Activated CD4-positive, alpha-beta T cell treated with anti-CD3 and anti-CD28 coated beads, Interleukin-2, Interleukin-4, amounts not matched to agents 100 ng/mL and 50 ng/mL, durations not matched to agents 16 hours and 8 hours (primary cell): ENCODE measurements at places on chromosomes 7 and 10.

DNA sequence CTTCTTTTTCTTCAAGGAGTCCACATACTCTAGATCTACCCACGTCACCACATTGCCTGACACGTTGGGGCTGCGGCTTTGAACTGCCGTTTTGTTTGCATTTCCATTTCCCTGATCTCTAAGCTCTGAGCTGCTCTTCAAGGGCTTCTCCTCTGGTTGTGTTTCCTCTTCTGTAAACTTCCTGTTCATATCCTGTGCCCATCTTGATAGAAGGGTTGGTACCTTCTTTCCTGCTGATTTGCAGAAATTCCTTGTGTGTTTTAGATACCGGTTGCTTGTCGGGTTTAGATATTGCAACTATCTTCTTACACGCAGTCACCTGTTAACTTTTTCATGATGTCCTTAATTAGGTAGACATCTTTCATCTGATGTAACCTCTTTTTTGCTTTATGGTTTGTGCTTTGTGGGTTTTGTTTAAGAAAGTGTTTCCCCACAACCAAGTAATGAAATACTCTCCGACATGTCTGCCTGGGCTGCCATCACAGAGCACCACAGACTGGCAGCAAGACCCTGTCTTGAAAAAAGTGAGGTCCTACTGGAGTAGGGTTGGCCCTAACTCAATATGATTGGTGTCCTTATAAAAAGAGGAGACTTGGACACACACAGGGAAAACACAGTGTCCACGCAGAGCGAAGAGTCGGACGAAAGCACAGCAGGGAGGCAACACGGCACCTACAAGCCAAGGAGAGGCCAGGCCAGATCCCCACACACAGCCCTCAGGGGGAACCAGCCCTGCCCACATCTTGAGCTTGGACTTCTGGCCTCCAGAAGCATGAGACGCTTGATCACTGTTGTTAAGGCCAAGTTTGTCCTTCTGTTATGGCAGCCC, 99.1 kb upstream of the PDGFA start:
- peak; percentile 74 for DNase-seq

GRCh38 chr7:151671514-151671913, 151.8 kb upstream of the RHEB start:
- DNase-seq = no peak

- DNase-seq = no peak
Measured at GRCh38 chr7:127822822-127823508, 171.0 kb downstream of the SND1 start.

GRCh38 chr10:110115784-110116520, 91.5 kb upstream of the MXI1 start:
- DNase-seq = no peak

- DNase-seq = no peak
Measured at GRCh38 chr7:117809958-117810357, 63.3 kb downstream of the CTTNBP2 start.

- no peak for DNase-seq
Measured at GRCh38 chr10:101283762-101284100, 54.5 kb upstream of the LBX1 start.

DNA sequence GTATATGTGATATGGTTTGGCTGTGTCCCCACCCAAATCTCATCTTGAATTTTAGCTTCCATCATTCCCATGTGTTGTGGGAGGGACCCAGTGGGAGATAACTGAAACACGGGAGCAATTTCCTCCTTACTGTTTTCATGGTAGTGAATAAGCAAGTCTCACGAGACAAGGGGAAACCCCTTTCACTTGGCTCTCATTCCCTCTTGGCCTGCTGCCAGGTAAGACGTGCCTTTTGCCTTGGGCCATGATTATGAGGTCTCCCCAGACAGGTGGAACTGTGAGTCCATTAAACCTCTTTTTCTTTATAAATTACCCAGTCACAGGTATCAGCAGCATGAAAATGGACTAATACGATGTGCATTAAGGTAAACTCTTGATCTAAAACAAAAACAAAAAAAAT, 357.1 kb upstream of the AOAH start:
- DNase-seq = no peak

- DNase-seq = no peak
Measured at GRCh38 chr7:48237354-48237753, 66.1 kb downstream of the ABCA13 start.

DNA sequence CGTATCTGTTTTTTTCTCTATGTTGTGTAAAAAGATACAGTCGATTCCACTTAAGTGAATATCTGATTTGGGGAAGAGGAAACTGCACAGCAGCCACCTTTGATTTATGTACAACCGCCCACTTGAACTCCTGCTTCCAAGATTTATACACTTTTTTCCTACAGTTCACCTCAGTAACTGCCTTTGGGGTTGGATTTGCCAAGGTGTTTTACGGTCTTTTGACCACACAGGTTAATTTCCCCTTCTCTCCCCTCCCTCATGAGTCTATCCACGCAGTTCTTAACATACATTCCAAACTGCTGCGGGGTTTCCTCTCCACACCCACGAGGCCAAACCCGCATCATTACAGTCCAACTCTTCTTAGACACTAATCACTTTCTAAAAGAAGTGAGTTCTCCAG, 277.0 kb downstream of the USP6NL start:
- DNase-seq = no peak

- DNase-seq = no peak
Measured at GRCh38 chr7:117097860-117098259, 144.6 kb downstream of the ST7 start.

DNA sequence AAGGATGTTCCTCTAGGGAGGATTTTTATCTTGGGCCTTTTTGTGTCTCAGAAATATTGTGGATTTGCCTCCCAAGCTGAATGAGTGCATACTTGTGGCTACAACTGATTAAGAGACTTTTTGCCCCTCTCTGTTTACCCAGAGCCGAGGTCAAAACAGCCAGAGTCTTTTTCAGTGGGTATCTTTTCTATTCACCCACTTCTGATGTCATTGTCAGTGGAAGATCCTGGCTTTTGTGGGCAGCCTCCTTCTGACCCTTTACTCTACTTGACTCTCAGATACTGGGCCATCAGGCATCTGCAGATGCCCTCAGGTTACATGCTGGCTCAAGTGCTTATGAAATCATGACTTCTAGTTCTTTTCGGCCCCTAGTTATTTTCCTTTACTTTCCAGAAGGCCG, 19.6 kb upstream of the PIP4K2A start:
- no peak for DNase-seq

DNA sequence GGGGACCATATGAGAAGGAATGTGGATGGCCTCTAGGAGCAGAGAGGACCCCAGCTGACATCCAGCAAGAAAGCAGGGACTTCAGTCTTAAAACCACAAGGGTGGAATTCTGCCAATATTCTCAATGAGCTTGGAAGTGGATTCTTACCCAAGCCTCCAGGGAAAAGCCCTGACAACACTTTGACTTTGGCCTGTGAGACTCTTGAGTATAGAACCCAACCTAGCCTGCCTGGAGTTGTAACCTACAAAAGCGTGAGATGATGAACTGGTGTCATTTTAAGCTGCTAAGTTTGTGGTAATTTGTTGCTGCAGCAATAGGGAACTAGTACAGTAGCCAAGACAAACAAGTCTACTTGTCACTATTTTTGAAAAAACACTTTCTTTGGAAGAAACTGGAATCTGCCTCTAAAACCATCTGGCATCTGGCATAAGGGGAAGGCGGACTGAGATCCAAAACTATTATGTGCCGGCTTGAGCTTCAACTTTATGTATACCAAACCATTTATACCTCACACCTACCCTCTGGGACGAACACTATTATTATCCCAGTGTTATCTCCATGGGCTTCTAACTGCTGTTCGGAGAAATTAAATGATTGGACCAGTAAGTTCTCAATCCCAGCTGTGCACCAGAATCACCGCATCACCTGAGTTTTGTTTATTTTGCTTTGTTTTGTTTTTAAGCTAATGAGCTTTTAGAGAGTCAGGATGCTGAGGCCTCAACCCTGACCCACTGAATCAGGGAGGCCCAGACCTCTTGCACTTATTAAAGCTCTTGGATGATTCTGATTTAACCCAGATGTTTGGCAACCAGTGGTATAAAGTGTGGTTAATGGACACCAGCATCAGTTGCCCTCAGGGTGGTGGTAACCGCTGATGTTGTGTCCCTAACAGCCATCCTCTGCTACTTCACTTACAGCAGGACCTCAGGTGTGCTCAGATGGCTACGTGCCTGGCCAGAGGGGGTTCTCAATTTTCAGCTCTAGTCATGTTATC, 83.0 kb downstream of the C1GALT1 start:
- DNase-seq = no peak

DNA sequence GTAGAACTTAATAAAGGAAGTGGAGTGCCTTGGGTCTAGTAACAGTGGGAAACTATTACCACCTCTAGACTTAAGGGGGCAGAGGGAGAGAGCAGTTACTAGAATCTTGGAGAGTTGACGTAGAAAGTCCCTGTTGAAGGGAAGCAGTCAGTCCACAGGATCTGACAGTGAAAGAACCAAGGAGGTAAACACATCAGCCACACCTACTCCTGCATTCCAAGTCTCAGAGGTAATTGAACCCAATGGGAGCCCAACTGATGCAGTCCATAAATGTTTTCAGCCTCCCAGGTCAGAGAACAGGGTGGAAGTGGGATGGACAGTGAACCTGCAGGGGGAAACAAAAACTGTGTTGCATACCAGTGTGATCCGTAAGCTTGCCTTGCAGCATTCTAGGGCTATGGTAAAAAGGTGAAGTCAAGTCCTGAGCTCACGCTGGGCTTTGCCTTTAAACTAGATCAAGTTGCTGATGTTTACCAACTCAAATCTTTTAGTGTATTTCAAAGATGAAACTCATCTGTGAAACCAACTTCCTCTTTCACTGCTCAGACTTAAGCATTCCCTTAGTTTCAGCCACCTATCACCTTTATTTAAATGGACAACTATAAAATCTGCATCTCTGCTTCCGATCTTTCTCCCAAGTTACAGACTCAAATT, 57.2 kb downstream of the SLC16A12 start:
- DNase-seq = no peak

- no peak for DNase-seq
Measured at GRCh38 chr10:7533657-7534479, 123.0 kb upstream of the SFMBT2 start.

DNA sequence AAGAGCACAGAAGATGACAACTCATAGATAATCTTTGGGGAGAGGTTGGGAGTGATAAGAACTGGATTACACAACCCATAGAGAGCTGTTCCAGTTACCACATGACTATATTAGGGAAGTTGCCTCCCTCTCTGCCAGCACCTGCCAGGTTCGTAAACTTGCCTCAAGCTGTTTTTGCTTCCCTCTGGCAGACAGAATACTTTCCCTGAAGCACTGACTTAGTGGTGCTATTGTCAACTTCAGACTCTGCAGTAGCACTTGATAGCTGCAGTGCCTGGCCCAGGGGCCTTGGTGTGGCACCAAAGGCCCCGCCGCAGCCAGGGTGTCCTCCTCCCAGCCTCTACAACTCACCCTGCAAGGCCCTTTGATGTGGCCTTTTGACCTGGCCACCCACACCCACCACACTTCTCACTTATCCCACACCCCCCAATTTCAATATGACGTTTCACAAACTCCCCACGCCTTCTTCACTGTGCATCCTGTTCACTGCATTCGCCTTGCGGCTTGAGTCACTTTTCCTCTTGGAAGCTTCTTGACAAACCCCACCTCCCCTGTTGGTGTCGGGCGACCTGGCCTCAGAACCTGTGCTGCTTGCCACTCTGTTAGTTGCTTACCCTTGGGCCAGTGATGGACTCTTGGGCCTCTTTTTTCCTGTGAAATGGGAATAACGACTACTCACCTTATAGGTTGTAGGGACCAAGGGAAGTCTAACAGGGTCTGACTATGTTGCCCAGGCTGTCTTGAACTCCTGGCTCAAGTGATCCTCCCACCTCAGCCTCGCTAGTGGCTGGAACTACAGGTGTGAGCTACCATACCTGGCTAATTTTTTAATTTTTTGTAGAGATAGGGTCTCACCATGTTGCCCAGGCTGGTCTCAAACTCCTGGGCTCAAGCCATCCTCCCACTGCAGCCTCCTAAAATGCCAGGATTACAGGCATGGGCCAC, 50.2 kb upstream of the PODXL start:
- peak; percentile 2 for DNase-seq

GRCh38 chr10:132303361-132304115, 4.2 kb downstream of the STK32C start:
- no peak for DNase-seq

GRCh38 chr7:75815418-75816064, 1.9 kb upstream of the CCL24 start:
- DNase-seq = no peak

DNA sequence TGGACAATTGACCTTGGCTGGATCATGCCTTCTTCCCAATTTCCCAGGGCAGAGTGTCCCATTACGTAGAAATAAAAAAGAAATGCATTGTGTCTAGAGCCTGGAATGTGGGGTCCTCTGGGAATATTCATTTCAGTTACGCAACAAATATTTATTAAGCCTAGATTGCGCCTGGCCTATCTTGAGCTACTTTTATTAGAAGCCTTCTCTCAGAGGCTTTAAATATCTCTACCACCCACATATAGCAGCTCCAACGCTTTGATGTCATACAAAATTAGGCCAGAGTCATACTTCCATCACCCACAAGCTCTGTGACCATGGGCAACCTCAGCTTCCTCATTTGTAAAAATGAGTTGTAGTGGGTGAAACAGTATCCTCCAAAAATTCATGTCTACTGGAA, 24.9 kb upstream of the CARD11 start:
- DNase-seq = no peak

DNA sequence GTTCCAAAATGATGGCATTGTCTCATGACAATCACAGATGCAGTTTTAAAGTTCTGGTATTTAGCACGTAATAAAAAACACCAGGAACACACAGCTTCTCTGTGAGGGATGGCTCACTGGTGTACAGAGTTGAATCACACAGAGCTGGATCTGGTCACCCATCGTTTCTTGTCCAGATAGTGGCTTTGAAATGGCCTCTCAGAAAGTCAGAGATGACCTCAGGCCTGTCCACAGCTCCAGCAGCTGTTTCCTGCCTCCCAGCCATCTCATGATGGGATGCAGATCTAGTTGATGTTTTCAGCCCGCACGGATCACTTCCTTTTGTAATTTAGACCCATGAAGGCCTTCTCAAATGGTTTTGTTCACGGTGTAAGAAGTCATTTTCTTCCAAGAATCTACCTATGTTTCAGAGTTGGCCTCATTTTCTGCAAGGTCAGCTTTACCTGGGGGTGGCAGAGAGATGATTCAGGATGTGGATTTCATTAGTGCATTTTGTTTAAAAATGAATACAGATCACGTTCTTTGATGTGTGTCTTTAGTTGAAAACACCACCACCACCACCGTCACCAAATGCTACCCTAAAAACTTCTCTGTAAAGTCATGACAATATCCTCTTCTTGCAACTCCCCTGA, 166.2 kb downstream of the SNX10 start:
- DNase-seq = no peak
